Activated T-helper 1 cell treated with anti-CD3 and anti-CD28 coated beads, Interleukin-12 subunit alpha, Interleukin-12 subunit beta, Interleukin-2, Interleukin-4 antibody, amounts not matched to agents 30 ng/mL and 10 ng/mL and 1 ng/mL, durations not matched to agents 14 hours and 24 hours and 36 hours (primary cell): ENCODE measurements at places on chromosomes 3 and 15. TPM values are rescaled to one million over a fixed set of nuclear protein-coding genes. Genes with fewer than 3 reads are reported as not detected.
A peak's percentile ranks its signal among the peaks of the same experiment; 100 is the strongest.

DNA sequence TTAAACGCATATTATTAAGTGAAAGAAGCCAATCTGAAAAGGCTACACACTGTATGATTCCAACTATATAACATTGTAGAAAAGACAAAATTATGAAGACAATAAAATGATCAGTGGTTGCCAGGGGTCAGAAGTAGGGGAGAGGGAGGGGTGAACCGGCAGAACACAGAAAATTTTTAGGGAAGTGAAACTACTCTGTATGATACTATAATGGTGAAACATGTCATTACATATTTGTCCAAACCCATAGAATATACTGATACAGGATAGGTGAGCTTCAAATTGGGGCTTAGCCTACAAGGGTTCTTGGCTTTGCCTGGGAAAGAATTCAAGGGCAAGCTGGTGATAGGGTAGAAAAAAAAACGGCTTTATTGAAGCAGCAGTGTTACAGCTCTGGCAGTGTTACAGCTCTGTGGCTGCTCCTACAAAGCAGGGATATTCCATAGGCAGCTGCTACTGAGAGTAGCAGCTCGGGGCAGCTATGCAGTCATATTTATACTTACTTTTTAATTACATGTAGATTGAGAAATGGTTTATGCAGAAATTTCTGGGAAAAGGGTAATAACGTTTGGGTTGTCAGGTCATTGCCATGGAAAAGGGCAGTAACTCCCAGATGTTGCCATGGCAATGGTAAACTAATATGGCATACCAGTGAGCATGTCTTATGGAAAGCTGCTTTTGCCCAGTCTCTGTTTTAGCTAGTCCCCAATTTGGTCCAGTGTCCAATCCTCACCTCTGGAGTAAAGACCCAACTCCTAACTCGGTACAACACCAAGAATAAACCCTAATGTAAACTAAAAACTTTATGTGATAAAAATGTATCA lies 125.1 kb upstream of the SLC25A36 start:
- no peaks in the 10 kb centered on the region for H3K4me1 ChIP-seq
- H3K4me3 ChIP-seq, result no peak overlapping the region
- no peaks in the 10 kb centered on the region for H3K36me3 ChIP-seq
- peaks cover 10% of the 10 kb centered on the region for H3K27me3 ChIP-seq
- H3K27ac ChIP-seq, result no peak overlapping the region

- no peaks in the 10 kb centered on the region for H3K36me3 ChIP-seq
- no peak overlapping the region for H3K27ac ChIP-seq
- H3K4me1 ChIP-seq, result no peaks in the 10 kb centered on the region
These were observed 30.9 kb downstream of the MGLL start for GRCh38 chr3:127791221-127791913.

GRCh38 chr15:76987276-76987675 lies 7.7 kb upstream of the PSTPIP1 start:
- DNase-seq, result no peak
- H3K27me3 ChIP-seq, result no peaks in the 10 kb centered on the region
- H3K27ac ChIP-seq, result peak overlapping the region; percentile 99
- H3K4me1 ChIP-seq, result peaks cover 87% of the 10 kb centered on the region
- H3K4me3 ChIP-seq, result peak overlapping the region; percentile 26

- H3K4me1 ChIP-seq, result no peaks in the 10 kb centered on the region
- no peak overlapping the region for H3K4me3 ChIP-seq
- DNase-seq, result no peak
- peaks cover 3% of the 10 kb centered on the region for H3K27me3 ChIP-seq
These were observed 32.4 kb downstream of the LSM3 start for GRCh38 chr3:14210843-14211594.

- H3K36me3 ChIP-seq, result peaks cover 24% of the 10 kb centered on the region
- H3K27ac ChIP-seq, result no peak overlapping the region
- H3K4me1 ChIP-seq, result peaks cover 37% of the 10 kb centered on the region
- no peak for DNase-seq
- H3K4me3 ChIP-seq, result no peak overlapping the region
These were observed 59.6 kb downstream of the PIAS1 start for GRCh38 chr15:68113751-68114150.

DNA sequence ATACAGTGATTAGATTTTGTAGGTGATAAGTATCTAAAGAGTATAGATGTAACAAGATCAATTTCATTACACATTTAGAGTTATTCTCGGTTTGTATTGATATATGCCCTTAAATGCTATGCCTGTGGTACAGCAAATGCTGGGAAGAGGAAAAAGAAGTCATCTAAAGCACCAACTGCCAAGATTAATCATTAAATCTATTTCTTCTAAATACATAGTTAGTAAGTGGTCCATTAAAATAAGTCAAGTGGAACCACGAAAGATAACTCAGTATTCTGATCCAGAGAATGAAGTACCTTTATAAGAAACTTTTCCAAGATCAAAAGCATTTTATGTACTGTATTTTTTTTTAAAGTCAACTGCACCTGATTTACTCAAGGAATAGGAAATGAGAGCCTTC lies 142.1 kb upstream of the CGNL1 start:
- H3K4me3 ChIP-seq, result no peak overlapping the region
- H3K27ac ChIP-seq, result no peak overlapping the region
- peaks cover 11% of the 10 kb centered on the region for H3K36me3 ChIP-seq
- no peak for DNase-seq
- H3K27me3 ChIP-seq, result no peaks in the 10 kb centered on the region

DNA sequence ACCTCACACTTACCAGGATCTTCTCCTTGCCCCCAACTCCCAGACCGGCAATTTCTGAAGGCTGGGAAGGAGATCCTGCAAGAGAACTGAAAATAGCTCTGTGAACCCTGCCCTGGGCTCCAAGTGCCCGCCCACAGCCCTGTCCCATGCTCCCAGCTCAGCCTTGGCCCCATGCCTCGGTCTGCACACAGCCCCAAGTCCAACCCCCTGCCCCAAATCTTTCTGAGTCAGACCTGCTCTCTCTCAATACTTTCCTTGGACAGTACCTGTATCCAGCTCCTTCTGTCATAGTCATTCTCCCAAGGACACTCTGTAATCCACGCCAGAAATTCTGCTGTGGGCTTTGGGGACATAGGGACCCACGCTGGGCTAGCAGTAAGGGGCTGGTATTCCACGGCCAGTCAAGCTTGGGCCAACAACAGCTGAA lies 6.3 kb upstream of the SMAD3 start:
- H3K4me3 ChIP-seq, result no peak overlapping the region
- no peak for DNase-seq
- no peaks in the 10 kb centered on the region for H3K36me3 ChIP-seq
- H3K4me1 ChIP-seq, result peaks cover 35% of the 10 kb centered on the region
- no peak overlapping the region for H3K27ac ChIP-seq

GRCh38 chr3:152271501-152272236 lies 2.9 kb downstream of the MBNL1 start:
- no peaks in the 10 kb centered on the region for H3K27me3 ChIP-seq
- peak overlapping the region; percentile 90 for H3K4me3 ChIP-seq
- DNase-seq, result no peak
- H3K4me1 ChIP-seq, result peaks cover 69% of the 10 kb centered on the region

DNA sequence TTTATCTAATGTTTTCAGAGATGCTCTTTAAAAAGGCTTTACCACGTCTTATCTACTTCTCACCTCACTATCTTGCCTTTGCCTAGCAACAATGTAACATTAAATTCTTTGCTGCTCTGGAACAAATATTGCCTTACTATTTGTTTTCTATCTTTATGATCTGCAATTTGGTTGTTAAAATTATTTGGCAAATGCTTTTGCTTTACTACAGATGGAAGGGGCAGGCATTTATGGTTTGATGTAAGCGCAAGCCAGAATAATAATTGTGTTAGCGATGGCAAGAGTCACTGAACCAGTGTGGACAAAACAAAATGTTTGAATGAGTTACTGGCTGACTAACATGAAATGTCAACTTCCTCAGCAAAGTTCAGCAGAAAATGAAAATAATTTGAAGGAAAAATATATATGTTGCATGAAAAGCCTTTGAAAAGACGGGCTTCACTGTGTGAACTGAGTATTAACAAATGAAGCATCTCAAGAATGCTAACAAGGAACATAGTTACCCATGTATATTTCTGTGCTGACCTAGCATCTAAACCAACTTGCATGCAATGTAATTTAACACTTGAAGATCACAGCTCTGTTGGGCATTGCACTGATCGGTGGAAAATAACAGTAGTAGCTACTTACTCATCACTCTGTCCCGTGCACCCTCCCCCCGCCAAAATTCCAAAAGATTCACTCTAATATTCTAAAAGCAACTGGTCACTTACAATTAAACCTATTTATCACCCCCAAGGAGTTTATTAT lies 454.0 kb upstream of the ARHGEF26 start:
- no peaks in the 10 kb centered on the region for H3K36me3 ChIP-seq
- peaks cover 5% of the 10 kb centered on the region for H3K4me1 ChIP-seq
- H3K27ac ChIP-seq, result no peak overlapping the region
- peaks cover 3% of the 10 kb centered on the region for H3K27me3 ChIP-seq

GRCh38 chr3:75049533-75049932 lies 435.1 kb upstream of the CNTN3 start:
- H3K27ac ChIP-seq, result no peak overlapping the region
- H3K4me3 ChIP-seq, result no peak overlapping the region
- no peaks in the 10 kb centered on the region for H3K27me3 ChIP-seq
- H3K36me3 ChIP-seq, result no peaks in the 10 kb centered on the region
- no peak for DNase-seq

GRCh38 chr15:64162869-64163658 lies at the start of gene PPIB:
PPIB (minus strand) TSS chr15:64163022; CDS start chr15:64162986, 36 bp downstream.
- H3K4me1 ChIP-seq, result peaks cover 56% of the 10 kb centered on the region
- H3K4me3 ChIP-seq, result peak within 1 kb of the TSS; percentile 94
- H3K27me3 ChIP-seq, result no peaks in the 10 kb centered on the region
- DNase-seq, result peak; percentile 97
- H3K27ac ChIP-seq, result peak within 1 kb of the TSS; percentile 93
- H3K36me3 ChIP-seq, result peaks cover 32% of the 10 kb centered on the region

GRCh38 chr3:88180398-88180999 lies 30.7 kb downstream of the C3orf38 start:
- H3K4me1 ChIP-seq, result no peaks in the 10 kb centered on the region
- H3K27ac ChIP-seq, result no peak overlapping the region
- no peaks in the 10 kb centered on the region for H3K36me3 ChIP-seq
- H3K27me3 ChIP-seq, result peaks cover 16% of the 10 kb centered on the region
- H3K4me3 ChIP-seq, result no peak overlapping the region
- DNase-seq, result no peak

DNA sequence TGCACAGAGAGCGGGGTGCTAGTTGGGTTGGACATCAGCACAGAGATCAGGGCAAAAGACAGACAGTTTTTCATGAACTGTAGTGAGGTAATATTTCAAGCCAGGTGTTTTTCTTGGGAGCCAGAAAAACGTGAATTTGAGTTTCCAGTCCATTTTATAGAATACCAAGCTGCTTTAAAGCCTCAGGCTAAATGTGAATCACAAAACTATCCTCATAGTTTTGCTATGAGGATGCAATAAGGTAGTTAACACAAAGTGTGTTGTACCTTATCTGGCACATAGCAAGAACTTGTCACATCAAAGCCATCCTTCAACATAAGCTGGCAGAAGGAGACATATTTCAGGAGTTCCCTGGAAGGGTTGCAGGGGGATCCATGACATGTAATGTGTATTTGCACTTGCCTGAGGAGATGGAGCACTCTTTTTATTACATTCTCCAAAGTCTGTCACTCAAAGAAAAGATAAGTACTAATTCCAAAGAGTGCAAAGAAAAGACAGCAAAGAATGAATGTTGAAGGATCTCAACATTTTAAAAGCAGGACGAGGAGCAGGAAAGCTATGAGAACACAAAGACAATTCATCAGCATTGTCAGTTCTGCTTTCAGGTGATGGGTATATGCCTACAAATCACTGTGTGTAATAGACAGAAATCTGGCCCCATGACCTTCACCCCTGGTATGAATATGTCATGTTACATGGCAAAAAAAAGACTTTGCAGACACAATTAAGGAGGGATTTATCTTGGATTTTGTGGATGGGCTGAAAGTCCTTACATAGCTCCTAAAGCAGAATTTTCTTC lies 1046.4 kb downstream of the NTRK3 start:
- H3K36me3 ChIP-seq, result no peaks in the 10 kb centered on the region
- no peaks in the 10 kb centered on the region for H3K4me1 ChIP-seq
- H3K4me3 ChIP-seq, result no peak overlapping the region
- H3K27me3 ChIP-seq, result no peaks in the 10 kb centered on the region
- DNase-seq, result no peak
- H3K27ac ChIP-seq, result no peak overlapping the region

DNA sequence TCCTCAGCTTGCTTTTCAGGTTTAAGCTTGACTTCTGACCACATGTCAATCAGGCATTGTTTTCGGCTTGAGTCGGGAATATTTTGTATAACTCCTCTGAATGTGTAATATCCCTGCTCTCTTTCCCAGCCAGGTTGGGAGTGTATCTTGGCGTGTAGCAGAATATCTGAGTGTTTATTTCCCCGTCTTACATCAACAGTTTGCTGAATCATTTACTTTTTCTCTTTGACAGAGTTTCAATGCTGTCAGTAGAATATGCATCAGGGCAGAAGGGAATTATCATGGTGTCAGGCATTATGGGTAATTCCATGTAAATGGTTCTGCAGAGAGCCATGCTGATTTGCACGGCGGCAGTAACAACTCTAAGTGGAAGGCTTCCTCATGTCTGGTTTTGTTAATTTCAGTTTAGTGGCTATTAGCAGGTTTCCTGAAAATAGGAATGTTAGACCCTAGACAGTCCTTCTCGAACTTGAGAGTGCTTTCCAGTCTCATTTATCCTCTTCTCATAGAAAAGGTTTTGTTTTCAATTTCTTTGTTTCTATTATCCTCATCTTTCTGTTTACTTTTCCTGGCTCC lies 566.3 kb downstream of the AGBL1 start:
- peaks cover 6% of the 10 kb centered on the region for H3K4me1 ChIP-seq
- H3K4me3 ChIP-seq, result no peak overlapping the region
- no peaks in the 10 kb centered on the region for H3K36me3 ChIP-seq

- peak overlapping the region; percentile 57 for H3K4me3 ChIP-seq
- peak overlapping the region; percentile 36 for H3K27ac ChIP-seq
- H3K36me3 ChIP-seq, result no peaks in the 10 kb centered on the region
- DNase-seq, result peak; percentile 84
- peaks cover 2% of the 10 kb centered on the region for H3K27me3 ChIP-seq
- peaks cover 15% of the 10 kb centered on the region for H3K4me1 ChIP-seq
These were observed 4.2 kb downstream of the SLC51B start for GRCh38 chr15:65049418-65049840.

GRCh38 chr15:68032672-68033071 lies 21.4 kb upstream of the PIAS1 start:
- H3K27me3 ChIP-seq, result peaks cover 20% of the 10 kb centered on the region
- no peaks in the 10 kb centered on the region for H3K36me3 ChIP-seq
- no peaks in the 10 kb centered on the region for H3K4me1 ChIP-seq
- no peak for DNase-seq
- no peak overlapping the region for H3K4me3 ChIP-seq
- H3K27ac ChIP-seq, result no peak overlapping the region

GRCh38 chr15:38961931-38962330 lies 397.3 kb upstream of the RASGRP1 start:
- H3K4me3 ChIP-seq, result no peak overlapping the region
- H3K27me3 ChIP-seq, result peaks cover 6% of the 10 kb centered on the region
- no peaks in the 10 kb centered on the region for H3K36me3 ChIP-seq
- H3K4me1 ChIP-seq, result no peaks in the 10 kb centered on the region
- DNase-seq, result no peak
- H3K27ac ChIP-seq, result no peak overlapping the region

GRCh38 chr3:59189526-59189925 lies 139.7 kb upstream of the CFAP20DC start:
- H3K27me3 ChIP-seq, result peaks cover 6% of the 10 kb centered on the region
- H3K4me3 ChIP-seq, result no peak overlapping the region
- no peak for DNase-seq
- no peak overlapping the region for H3K27ac ChIP-seq
- no peaks in the 10 kb centered on the region for H3K4me1 ChIP-seq
- no peaks in the 10 kb centered on the region for H3K36me3 ChIP-seq

The APEH gene
- total RNA-seq, result 113 and 115 TPM in 2 replicates

The OSTN gene
- not detected in 2 replicates for total RNA-seq

The PRSS50 gene
- total RNA-seq, result not detected in 2 replicates

The ARNT2 gene
- 0.05 and 0.36 TPM in 2 replicates for total RNA-seq
